ENCODE measurements at places on chromosomes 16 and 17.

DNA sequence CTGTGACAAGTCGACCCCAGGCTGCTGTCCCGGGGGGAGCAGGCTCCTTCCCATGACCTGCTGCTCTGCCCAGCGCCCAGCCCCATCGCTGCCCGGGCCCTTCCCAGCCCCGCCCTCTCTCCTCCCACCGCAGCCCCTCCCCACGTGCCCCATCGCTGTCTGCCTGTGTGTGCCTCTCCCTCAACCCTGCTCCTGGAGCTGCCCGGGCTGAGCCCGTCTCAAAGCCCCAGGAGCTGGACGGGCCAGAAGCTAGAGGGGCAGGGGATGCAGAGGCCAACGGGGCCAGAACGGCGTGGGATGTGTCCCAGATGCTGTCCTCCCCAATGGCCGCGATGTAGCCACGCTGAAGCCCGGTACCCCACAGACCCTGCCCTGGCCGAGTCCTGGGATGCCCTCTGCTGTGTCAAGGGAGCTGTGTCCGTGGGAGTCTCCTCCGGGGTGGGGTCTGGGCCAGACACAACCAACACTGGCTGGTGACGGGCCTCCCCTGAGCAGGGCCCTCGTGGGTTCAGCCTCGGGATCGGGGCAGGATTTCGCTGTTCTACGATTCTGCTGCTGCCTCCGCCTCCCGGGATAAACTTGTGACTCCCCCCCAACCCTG lies 118.2 kb upstream of the ZNF750 start:
- no peak for DNase-seq

DNA sequence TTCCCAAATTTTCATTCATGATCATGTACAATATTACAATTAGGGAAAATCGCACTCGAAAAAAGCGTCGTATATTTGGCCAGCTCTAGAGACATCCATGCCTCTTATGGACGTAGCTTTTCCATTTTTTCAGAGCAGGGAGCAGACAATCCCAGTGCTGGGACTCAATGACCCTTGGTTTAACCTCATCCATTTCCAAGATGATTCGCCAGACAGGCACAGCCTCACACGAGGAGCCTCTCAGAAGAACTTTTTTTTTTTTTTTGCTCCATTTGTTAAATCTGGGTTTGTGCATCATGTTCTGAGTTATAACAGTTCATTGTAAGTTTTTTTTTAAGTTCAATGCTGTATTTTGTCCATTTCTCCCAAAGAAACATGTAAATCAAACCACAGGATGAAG lies 92.1 kb downstream of the ZDHHC7 start:
- no peak for DNase-seq

GRCh38 chr16:83113317-83113716 lies 486.5 kb downstream of the CDH13 start:
- DNase-seq, result no peak

- no peak for DNase-seq
Observed at GRCh38 chr16:67992661-67993206, 6.5 kb downstream of the DPEP2 start.

DNA sequence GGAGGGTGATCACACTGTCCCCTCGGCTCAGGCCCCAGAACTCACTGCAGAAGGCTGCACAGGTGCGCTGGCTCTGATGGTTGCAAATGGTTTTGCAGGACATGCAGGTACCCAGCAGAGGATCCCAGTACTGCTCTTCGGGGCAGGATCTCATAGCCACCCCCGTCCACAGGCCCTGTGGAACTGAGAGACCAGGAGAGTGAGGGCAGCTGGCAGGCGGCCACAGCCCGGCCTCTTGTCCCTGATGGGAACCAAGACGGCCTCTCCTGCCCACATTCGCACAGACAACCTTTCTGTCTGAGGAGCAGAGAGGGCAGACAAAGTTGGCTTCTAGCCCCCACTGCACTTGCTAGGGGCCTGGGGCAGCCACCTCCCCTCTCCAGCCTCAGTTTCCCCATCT lies 19.5 kb downstream of the TNFRSF13B start:
- DNase-seq, result no peak

DNA sequence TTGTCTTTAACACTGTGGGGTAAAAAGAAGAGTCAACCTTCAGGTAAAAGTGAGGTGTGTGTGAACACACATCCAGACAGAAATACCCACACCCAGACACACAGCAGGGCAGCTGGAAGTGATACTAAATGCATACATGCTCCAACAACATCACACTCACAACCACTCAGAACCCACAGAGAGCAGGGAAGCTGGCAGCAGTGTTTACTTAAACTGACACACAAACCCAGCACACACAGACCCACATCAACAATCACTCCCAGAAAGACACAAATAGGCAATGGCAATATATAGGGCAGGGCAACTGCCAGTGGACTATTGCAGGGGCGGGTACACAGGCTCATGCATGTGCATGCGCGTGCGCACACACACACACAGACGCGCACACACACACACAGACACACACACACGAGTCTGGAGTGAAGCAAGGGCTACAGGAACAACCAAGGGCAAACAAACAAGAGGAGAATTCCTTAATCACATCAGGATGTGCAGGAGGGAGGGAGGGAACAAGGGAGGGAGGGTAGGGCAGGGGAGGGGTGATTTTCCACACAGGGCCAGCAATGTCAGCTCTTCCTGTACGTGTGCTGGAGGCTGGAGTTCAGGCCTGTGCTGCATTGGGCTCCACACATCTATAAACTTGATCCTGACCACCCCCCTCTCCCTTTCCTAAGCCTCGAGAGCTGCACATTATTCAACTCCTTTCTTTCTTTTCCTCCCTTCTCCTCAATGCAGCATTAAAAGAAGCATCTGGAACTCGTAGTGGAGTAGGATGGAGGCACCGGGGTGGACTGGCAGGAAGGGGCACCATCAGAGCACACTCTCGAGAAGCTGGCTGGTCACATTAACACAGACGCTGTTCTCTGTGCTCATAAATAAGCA lies 30.1 kb downstream of the HIC1 start:
- no peak for DNase-seq

- DNase-seq, result no peak
Observed at GRCh38 chr17:50499721-50500120, 8.5 kb upstream of the MYCBPAP start.

GRCh38 chr16:72189865-72190371 lies 18.0 kb upstream of the PMFBP1 start:
- DNase-seq, result no peak

GRCh38 chr17:18025945-18026776 lies 12.8 kb downstream of the ATPAF2 start:
- no peak for DNase-seq

- DNase-seq, result no peak
Observed at GRCh38 chr16:85568519-85568918, 44.6 kb upstream of the GSE1 start.

DNA sequence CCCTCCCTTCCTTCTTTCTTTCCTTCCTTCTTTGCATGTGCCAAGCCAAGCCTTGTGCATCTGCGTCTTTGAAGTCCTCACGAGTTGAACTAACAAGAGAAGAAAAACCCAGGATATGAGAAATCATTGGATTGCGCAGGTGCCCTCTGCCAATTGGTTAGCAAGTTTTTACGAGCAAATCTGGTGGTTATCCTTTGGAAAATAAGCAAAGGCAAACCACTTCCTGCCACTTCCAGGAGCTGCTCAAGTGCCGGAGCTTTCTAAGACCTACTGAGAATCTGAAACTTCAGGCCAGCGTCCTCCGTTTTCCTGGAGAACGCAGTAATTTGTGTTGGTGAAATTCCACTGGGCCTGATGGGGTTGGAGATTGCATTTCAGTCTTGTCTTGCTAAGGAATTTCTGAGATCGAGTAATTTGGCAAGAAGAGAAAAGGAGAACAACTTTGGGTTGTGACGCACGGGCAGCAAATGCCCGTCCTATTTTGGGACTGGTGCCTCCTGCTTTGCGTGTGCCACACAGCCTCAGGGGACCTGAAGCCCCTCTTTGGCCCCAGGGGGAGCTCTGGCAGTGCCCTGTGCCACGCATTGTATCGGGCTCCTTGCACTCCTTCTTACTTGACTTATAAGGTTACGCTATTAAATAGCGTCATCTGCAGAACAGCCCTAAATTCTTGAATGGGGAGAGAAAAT lies 56.4 kb downstream of the CMIP start:
- no peak for DNase-seq

- no peak for DNase-seq
Observed at GRCh38 chr17:35799942-35800341, 4.5 kb upstream of the MMP28 start.

DNA sequence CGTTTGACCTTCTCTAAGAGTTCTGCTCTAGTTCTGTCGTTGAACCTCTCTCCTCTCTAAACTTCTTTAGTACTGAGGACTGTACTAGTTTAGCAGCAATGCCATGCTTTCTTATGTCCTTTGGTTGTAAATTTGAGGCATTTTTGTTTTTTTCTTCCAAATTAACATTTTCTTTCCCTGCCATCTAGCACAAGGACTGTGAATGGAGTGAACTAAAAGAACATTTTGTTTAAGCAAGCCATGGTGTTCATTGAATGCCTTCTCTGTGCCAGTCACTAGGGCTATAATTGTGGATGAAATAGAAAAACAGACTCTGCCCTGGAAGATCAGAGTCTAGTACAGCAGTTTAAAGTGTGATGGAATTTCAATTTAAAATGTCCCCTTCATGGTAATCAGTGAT lies 137.9 kb downstream of the FTO start:
- DNase-seq, result no peak

DNA sequence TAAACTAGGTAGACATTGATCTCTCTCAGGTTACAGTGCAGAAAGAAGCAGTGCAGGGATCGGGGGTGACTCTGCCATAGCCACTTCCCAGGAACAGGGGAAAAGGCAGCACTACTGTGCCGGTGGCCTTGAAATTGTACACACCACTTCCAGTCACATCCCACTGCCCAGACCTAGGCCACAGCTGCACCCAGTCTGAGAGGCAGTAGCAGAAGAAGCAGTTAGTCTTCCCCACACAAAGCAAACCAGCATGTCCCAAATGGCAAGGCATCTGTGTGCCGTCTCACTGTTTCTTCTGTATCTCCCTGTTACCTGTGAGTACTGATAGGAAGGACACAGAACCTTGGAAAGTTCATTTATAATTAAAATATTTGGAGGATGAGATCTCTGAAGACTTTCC lies 47.0 kb downstream of the TMC6 start:
- no peak for DNase-seq

DNA sequence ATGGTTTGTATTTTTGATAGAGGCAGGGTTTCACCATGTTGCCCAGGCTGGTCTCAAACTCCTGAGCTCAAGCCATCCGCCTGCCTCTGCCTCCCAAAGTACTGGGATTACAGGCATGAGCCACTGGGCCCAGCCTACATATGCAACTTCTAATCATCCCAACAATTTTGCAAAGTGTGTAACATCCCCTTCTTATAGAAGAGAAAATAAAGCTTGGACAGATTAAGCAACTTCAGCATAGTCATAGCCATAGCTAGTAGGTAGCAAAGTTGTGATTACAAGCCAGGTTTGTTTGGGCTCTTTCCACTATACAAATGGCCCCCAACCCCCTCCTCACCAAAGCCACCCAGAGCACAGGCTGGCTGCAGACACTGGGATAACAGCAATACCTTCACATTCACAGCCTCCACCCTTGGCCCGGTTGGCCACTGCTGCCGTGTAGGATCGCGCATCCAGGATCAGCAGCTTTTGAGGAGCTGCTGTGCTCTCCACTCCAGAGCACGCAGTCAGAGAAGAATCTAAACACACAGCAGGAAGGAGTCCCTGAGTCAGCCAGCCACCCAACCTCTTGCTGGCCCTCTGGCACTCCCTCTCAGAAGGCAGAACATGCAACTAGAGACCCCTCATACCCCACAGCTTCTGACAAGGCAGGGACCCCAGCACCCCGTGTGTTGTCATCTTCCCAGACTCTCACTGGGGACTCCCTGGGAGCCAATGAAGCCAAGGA lies 7.9 kb downstream of the MTMR4 start:
- no peak for DNase-seq

DNA sequence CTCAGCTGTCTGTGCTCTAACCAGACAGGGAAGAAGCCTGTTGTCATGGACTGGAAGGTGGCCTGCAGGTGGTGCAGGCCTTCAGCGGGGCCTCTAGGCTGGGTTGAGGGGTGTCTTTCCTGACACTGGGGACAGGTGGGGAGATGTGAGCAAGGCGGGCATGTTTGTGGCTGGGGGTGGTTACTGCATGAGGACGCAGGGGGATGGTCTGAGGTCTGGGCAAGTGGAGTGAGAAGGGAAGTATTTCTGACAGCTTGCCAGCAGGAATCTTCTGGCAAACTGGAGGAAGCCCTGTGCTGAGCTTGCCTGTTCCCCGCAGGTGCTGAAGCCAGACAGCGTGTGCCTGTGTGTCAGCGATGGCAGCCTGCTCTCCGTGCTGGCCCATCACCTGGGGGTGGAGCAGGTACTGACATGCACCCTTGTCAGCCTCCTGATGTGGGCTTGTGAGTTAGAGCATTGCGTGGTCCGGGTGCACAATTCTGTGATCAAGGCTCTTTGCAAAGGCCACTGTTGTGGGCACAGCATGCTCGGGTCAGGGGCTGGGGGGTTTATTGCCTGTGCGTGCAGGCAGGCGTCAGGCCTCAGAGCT lies 36.2 kb downstream of the PRMT7 start:
- no peak for DNase-seq

- no peak for DNase-seq
Observed at GRCh38 chr16:63287401-63287800, 1251.2 kb upstream of the CDH8 start.

DNA sequence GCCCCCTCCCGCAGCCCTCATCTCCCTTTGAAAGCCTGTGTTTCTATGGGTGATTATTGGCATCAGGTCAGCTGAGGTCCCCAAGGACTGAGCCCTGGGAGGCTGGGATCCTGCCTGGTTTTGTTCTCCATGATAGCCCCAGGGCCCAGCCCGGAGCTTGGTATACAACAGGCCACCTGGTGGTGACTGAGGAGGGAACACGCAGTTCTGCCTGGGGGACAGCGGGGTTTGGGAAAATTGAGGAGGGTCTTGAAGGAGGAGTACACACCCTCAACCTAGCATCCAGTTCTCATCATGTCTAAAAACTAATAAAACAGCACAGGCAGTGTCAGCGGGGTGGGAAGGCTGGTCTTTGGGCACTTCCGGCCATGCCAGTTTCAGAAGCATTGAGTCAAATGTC lies 335.1 kb downstream of the CPPED1 start:
- DNase-seq, result no peak

DNA sequence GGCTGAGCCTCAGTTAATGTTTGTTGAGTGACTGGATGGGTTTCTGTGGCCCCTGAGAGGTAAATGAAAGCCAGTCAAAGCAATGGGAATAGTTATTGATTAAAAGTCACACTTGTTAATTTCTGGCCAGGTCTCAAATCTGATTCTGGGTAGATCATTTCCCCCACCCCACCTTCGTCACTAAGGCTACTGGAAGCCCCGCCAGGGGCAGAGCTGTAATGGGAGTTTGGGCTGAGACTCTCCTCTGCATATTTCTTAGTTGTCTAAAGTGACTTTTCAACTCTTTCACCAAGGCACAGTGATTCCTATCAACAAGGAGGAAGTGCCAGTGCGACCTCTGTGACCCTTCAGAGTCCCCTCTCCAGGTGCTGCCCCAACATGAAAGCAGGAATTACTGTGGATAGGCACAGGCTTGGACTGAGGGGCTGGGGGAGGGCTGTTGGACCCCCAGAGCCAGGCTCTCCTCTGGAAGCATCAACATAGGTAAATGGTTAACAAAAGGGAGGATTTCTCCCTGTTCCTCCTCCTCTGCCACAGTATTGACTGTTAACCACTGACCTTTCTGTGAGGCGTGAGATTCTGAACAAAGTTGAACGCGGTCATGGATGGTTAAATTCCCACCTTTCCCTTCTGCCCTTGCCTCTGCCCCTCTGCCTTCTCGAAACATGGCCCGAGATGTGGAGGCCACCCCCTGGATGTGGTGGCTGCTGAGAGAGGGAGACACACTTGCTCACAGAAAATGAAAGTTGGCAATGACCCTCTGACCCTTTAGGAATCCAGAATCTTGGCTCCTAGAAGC lies 20.8 kb upstream of the TBX2 start:
- no peak for DNase-seq
